Subcutaneous preadipocyte (primary cell): ENCODE measurements at places on chromosomes 1 and 21. TPM values are rescaled to one million over a fixed set of nuclear protein-coding genes. Genes with fewer than 3 reads are reported as not detected.

The DCDC2B gene
- not detected in 2 replicates for total RNA-seq

The SRM gene
- 41.2 and 45.7 TPM in 2 replicates for total RNA-seq

The DNAH14 gene
- total RNA-seq, result 12.1 and 17.6 TPM in 2 replicates

The C1QTNF12 gene
- 0.59 and 1.8 TPM in 2 replicates for total RNA-seq

The RPE65 gene
- total RNA-seq, result not detected in 2 replicates

The MEX3A gene
- total RNA-seq, result 0.73 and 1.2 TPM in 2 replicates

The OR2T11 gene
- total RNA-seq, result not detected in 2 replicates

The HEYL gene
- total RNA-seq, result under 0.01 TPM in 1 of 2 replicates, not detected in the other

The PLA2G2A gene
- total RNA-seq, result not detected in 2 replicates

The SPTA1 gene
- under 0.01 TPM in 1 of 2 replicates, not detected in the other for total RNA-seq

The RASSF5 gene
- total RNA-seq, result 1.8 and 2.7 TPM in 2 replicates

The FBLIM1 gene
- 11.0 and 17.0 TPM in 2 replicates for total RNA-seq

The CNKSR1 gene
- under 0.01 TPM in 1 of 2 replicates, not detected in the other for total RNA-seq

The FOXO6 gene
- under 0.01 TPM in 1 of 2 replicates, not detected in the other for total RNA-seq

The CELF3 gene
- total RNA-seq, result not detected in 2 replicates

The DYNLT5 gene
- total RNA-seq, result 0.73 and 0.78 TPM in 2 replicates

The CENPS gene
- 13.2 and 14.9 TPM in 2 replicates for total RNA-seq

The AMY2A gene
- not detected in 2 replicates for total RNA-seq

The CYP4Z1 gene
- not detected in 2 replicates for total RNA-seq

The APOBEC4 gene
- not detected in 2 replicates for total RNA-seq

The CCDC185 gene
- not detected in 2 replicates for total RNA-seq

The ZBTB8OS gene
- total RNA-seq, result 19.8 and 23.9 TPM in 2 replicates

The TMEM82 gene
- total RNA-seq, result not detected in 2 replicates

The SH2D5 gene
- total RNA-seq, result 1.8 and 3.1 TPM in 2 replicates

The ZSCAN20 gene
- 7.7 and 8.8 TPM in 2 replicates for total RNA-seq

The OLFML3 gene
- 19.8 and 22.7 TPM in 2 replicates for total RNA-seq

The DEPDC1 gene
- 22.8 and 44.8 TPM in 2 replicates for total RNA-seq

The TCP10L gene
- total RNA-seq, result under 0.01 TPM in 1 of 2 replicates, not detected in the other

The GPATCH2 gene
- total RNA-seq, result 16.5 and 19.5 TPM in 2 replicates

The ADCY10 gene
- under 0.01 and 0.39 TPM in 2 replicates for total RNA-seq

The F11R gene
- under 0.01 and 0.20 TPM in 2 replicates for total RNA-seq

The AK5 gene
- 24.6 and 32.7 TPM in 2 replicates for total RNA-seq
